Activated CD4-positive, alpha-beta T cell treated with anti-CD3 and anti-CD28 coated beads, Interleukin-2, amount 10 ng/mL, durations not matched to agents 7 days and 5 days (primary cell): ENCODE measurements at places on chromosomes 12 and 14. TPM values are rescaled to one million over a fixed set of nuclear protein-coding genes. Genes with fewer than 3 reads are reported as not detected.

Gene CCDC88C
- 187 TPM for total RNA-seq

Gene REM2
- 0.52 TPM for total RNA-seq

Gene SRRM4
- total RNA-seq = not detected

Gene KLHL33
- 0.17 TPM for total RNA-seq

Gene KITLG
- not detected for total RNA-seq

Gene SERPINA9
- not detected for total RNA-seq

Gene CNTN1
- not detected for total RNA-seq

Gene ARF3
- total RNA-seq = 114 TPM
